ENCODE measurements at places on chromosomes 5 and 9. TPM values are rescaled to one million over a fixed set of nuclear protein-coding genes. Genes with fewer than 3 reads are reported as not detected.

The LRRTM2 gene
- under 0.01 TPM for total RNA-seq

The NRG2 gene
- 0.56 TPM for total RNA-seq

The WDR38 gene
- not detected for total RNA-seq

The POU5F2 gene
- total RNA-seq = 0.85 TPM

The LCP2 gene
- total RNA-seq = not detected

The WNK2 gene
- not detected for total RNA-seq

The CARD9 gene
- total RNA-seq = 4.6 TPM

The ZDHHC11 gene
- total RNA-seq = 1.7 TPM

The ADAMTS2 gene
- total RNA-seq = 57.8 TPM

The SOWAHA gene
- not detected for total RNA-seq

The KIF12 gene
- total RNA-seq = 0.38 TPM

The INSL6 gene
- not detected for total RNA-seq

The TNC gene
- total RNA-seq = 35.2 TPM

The ZBED3 gene
- 0.28 TPM for total RNA-seq

Data from regular cardiac myocyte (primary cell).